ENCODE measurements at places on chromosomes 16 and 17.

DNA sequence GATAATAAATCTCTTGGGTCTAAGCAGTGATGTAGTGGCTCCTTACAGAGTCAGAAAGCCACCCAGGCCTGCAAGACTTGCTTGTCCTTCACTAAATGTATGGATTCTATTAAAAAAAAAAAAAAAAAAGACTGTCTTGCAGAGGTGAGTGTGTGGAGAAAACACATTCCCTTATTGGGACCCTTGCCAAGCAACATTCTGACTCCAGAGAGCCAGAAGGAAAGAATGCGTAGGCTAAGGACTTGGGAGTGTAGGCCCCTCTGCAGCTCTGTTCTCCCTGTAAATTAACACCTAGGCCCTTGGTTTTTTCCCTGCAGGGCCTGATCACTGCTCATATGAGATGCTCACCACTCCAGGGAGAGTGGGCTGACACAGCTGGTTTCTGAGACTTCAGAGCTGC lies 17.8 kb downstream of the SCPEP1 start:
- DNase-seq = no peak

DNA sequence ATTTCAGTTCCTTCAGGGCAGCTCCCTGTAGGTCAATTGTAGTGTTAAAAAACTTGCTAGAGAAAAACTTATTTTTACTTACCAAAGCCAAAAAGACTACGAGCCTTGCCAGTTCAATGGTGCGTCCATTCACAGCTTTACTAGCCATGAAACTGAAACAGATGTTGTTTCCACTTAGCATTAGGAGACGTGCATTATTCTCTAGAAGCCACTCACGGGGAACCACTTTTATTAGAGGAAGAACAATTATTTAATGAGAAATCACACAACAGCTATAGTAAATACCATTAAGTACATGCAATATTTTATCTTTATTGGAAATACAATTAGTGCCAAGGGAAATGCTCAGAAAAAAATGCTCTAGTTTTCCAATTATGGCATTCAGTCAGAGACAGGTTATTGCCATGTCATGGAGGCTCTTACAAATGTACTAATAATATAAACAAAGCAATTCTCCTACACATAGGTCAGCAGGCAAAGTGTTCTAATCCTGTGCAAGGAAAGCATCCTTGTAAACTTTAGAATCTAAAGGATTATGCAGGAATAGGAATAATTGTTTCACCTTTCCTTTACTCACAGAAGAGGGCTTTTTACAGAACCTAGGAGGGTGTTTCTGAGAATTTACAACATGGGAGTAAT lies 17.4 kb downstream of the LASP1NB start:
- DNase-seq = no peak

GRCh38 chr17:42394838-42395237 lies 6.6 kb upstream of the STAT3 start:
- DNase-seq = no peak

DNA sequence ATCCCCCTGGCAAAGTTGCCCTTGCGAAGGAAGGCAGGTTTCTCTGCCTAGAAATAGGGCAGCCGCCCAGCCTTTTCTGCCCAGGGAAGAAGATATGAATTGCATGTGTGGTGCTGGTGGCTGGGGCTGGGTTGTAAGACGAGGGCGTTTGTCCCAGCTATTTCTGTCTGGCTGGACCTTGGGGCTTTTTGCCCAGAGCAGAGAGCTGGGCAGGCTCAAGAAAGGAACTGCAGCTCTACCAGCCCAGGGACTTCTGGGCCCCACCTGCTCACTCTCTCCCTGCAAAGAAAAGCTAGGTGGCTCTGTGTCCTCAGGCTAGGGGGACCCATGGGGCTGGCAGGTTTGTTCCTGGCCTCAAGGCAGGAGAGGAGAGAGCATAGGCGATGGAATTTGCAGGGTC lies 586 bp downstream of the CACNG1 start:
- no peak for DNase-seq

GRCh38 chr17:50345432-50346312 lies at the start of gene XYLT2:
XYLT2 (plus strand) TSS chr17:50346126; CDS start chr17:50346141, 15 bp downstream.
- peak; percentile 52 for DNase-seq

- no peak for DNase-seq
These were observed 1.7 kb upstream of the SGCA start for GRCh38 chr17:50163843-50164696.

DNA sequence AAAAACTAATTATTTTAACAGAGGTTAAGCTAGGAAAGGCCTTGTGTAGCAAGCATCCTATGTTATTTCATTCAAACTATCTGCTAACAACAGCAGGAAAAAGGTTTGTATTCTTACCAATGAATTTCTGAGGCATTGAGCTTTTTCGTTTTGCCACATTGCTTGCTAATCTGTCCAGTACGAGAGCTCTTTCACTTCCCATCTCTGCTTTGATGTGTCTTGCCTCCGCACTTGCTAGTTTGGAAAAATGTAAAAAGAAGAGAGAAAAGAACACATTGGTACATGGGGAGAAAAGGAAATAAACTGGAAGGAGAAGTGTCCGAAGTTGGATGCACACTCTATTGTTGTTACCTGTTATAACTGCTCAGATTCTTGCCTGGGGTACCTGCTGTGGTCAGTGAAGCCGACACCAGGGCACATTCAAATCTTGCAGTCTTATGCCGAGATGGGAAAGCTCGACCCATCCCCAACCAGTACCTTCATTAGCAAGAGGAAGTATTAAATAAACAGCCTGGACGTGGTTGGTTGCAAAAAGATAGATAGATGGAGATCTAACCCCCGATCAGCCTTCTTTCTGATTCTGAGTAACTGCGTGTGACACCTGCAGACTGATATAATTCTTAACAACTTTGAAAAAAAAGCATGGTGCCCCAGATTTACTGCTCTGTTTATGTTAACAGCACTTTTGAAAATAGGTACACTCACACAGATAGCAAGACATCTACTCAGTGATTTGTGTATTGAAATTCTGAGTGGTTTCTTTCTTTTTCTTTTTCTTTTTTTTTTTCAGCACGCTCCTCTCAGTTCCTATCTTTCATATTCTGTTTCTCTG lies 40.0 kb downstream of the GRB7 start:
- no peak for DNase-seq

DNA sequence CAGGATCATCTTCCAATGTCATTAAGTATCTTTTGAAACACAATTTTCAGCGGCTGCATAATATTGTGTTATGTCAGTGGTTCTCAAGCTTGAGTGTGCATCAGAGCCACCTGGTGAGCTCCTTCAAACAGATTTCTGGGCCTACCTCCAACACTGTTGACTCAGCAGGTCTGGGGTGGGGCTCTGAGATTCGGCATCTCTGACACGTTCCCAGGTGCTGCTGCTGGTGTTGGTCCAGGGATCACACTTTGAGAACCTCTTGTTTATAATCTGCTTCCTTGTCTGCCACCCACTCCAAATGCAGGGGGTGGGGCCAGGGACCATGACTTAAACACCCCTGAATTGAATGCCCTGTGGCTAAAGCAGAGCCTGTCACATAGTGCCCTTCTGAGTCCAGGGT lies 73.8 kb upstream of the HNF1B start:
- DNase-seq = no peak

DNA sequence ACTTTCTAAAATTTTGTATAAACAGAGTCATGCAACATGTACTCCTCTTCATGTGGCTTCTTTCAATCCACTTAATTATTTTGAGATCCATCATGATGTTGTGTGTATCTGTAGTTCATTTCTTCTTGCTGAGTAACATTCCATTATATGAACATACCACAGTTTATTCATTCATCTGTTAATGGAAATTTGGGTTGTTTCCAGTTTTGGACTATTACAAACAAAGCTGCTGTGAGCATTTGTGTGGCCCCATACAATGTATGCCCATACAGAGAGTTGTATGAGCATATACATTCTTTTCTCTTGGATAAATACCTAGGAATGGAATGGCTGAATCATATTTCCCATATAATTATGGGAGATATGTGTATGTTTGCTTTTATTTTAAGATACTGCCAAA lies 85.6 kb downstream of the CLEC16A start:
- no peak for DNase-seq

DNA sequence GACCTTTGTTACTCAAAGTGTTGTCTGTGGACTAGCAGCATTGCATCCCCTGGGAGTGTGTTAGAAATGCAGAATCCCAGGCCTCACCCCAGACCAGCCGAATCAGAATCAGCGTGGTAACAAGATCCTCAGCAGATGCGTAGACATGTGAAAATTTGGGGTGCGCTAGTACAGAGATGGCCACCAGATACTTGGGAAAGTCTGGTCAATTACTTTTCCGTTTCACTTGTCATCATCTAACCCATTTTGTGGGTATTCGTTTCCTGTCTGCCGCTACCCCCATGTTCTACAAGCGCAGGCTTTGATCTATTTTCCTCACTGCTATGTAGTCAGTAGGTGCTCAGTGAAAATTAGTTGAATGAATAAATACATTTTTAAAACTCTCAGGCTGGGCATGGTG lies 33.1 kb upstream of the HERPUD1 start:
- no peak for DNase-seq

DNA sequence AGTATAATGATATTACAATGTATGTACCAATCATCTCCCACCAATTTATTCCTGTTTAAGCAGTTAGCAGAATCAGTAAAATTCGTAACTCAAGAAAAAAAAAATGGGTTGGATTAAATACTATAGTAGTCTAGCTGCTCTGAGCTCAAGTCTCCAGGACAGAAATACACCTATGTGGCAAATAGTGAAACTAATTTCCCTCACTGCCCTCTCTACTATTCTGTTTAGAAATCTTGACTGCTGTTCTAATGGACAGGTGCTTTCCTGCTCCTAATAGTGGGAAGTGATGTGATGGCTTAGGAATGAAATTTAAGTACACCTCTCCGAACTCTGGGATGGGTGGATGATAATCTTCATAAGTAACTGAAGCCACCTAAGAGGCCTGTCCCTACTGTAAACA lies 175.7 kb downstream of the KCNJ2 start:
- no peak for DNase-seq

GRCh38 chr17:64005734-64006167 lies 7.6 kb downstream of the PRR29 start:
- DNase-seq = no peak

DNA sequence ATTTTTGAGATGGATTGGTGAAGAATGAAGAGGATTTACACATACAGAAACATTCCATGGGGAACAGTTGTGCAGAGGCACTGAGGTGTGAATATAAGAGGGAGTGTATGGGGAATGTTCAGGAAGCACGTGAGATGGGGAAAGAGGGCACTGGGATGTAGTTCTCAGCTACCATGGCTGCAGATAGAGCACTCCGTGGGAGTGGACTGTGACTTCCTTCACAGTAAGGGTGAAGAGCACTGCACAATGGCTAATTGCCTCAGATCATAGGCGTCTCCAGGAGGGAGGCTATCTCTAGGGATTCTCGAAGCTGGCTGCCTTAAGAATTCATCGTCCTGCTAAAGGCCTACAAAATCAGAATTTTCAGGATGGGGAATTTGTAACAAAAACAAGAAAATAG lies 7.0 kb downstream of the YPEL2 start:
- no peak for DNase-seq

DNA sequence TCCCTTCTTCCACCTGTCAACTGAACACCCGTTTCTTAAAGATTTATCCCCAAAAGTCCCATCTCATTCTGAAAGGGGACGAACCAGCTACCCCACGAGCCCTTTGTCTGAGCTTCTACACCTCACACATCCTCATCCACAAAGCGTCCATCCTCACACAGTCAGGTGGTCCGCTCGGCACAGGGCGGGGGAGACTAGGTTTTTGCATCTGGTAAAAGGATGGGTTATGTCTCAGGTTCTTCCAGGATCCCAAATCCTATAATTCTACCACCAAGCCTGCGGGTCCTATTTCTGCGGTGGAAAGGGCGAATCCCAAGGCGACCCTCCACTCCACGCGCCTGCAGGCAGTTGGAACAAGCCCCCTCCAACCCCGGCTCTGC lies 458 bp downstream of the GFOD2 start:
- no peak for DNase-seq

DNA sequence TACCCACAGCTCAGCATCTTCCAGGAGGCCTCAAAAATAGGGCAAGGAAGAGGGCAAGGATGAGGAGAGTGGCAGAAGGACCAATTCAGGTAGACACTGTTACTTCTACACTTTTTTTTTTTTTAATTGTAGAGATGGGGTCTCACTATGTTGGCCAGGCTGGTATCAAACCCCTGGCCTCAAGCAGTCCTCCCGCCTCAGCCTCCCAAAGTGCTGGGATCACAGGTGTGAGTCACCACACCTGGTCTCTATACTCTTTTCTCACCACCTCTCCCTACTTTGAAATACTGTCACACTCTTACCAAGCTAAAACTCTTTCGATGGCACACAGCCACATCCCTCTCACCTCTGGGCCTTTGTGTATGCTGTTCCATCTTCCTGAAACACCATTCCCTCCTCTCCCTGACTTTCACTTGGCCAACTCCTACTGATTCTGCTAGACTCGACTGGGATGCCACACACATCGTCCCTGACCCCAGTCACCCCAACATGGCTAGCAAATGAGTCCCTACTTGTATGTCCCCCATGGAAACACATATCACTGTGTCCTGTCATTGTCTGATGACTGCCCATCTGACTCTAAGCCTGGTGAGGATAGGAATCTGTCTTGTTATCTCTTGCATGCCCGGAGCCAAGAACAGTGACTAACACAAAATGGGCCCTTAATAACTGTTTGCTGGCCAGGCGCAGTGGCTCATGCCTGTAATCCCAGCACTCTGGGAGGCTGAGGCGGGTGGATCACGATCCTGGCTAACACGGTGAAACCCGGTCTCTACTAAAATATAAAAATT lies 7.2 kb upstream of the SLC43A2 start:
- no peak for DNase-seq

DNA sequence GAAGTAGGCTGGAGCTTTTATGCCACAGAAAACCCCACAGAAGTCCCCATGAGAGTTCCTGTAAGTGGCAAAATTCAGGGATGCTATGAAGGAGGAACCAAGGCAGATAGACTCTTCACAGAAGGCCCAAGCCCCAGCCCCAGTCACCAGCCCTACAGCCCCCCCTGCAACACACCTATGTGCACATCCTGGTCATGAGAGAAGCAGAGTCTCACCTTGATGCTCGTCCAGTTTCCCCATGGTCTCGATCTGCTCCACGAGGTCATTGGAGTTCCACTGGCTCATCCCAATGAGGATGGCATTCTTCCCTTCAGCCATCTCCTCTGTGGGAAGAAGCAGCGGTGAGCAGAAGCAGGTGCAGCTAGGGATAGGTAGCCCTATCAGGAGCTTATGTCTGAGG lies 31.2 kb downstream of the PITPNM3 start:
- no peak for DNase-seq
